ENCODE measurements at places on chromosomes 3 and 15. TPM values are rescaled to one million over a fixed set of nuclear protein-coding genes. Genes with fewer than 3 reads are reported as not detected.

DNA sequence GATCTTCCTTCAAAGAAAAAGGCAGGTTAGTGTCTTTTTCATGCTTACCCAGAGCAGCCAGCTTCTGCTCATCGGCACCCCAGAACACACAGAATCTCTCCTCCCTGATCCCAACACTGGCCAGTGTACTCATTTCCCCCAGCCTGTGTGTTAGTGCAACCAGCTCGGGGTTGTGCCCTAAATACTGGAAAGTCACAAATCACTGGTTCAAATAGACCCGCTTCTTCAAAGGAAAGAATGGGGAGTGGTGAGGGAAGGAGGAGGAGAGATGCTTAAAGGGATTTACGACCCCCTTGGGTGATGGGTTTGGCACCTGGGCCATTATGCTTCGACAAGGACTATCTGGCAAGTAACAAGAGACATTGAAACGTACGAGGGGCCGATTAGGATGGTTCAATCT, 114.0 kb downstream of the FOXB1 start:
- DNase-seq = no peak

GRCh38 chr3:72538070-72538745, 310.0 kb downstream of the SHQ1 start:
- DNase-seq = no peak

DNA sequence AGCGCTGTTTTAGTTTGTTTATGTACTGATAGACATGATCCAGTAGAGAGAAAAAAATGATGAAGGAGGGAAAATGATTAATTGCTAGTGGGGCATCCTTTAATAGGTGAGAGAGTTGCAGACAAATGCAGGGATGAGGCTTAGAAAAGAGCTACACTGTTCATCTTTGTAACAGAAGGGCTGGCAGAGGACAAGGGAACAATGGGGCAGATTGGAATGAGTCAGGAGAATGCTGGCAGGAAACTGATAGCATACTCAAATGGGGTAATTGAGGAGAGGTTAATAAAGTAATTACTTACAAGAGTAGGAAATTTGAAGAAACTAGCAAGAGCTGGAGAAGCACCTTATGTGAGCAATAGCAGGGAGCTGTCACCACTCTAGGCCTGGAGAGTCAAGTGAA, 170.9 kb downstream of the OXSM start:
- no peak for DNase-seq

DNA sequence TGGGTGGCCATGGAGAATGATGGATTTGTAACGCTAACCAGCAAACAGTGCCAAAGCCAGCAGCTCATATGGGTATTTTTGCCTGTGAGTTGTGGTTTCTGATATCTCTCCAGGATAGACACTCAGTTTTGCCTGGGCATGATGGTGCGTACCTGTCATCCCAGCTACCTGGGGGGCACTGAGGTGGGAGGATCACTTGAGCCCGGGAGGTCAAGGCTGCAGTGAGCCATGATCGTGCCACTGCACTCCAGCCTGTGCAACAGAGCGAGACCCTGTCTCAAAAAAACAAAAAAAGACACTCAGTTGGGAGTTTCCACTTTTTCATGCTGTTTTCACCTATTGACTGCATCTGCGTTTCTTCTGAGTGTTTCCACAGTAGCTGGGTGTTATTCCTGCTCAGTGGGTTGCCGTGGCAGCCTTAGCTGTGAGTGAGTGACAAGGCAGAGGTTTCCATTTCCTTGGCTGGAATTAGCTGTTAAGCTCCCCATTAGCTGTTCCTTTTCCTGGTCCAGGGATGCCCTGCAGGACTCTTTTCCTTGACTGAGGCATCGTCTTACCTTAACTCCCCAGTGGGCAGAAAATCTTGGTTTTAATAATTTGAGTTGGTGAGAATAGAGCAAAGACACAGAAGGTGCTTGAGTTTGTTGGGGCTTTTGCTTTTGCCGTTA, 14.2 kb upstream of the RPP14 start:
- DNase-seq = peak; percentile 19

DNA sequence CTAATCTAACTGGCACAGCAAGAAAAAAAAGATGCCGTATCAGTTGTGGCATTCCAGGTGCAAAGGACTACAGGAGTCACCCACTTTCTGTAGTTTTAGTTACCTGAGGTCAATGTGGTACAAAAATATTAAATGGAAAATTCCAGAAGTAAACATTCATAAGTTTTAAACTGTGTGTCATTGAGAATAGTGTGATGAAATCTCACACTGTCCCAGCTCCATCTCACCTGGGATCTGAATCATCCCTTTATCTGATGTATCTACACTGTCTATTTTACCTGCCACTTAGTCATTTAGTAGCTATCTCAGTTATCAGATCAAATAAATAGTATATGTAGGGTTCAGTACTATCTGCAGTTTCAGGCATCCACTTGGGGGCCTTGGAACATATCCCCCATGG, 26.7 kb downstream of the GBE1 start:
- DNase-seq = no peak

Gene TYRO3
- total RNA-seq = 0.66 TPM

Gene DTWD1
- total RNA-seq = 16.9 TPM

Gene A4GNT
- not detected for total RNA-seq

- no peak for DNase-seq
These were observed 467.5 kb downstream of the C3orf38 start for GRCh38 chr3:88617283-88617682.

GRCh38 chr3:141660614-141660947, 77.5 kb upstream of the RNF7 start:
- DNase-seq = no peak
